ENCODE measurements at places on chromosomes 1 and 21.

GRCh38 chr1:156164125-156164831, 10.9 kb downstream of the SEMA4A start:
- DNase-seq: no peak

GRCh38 chr1:41957568-41957967, 38.8 kb upstream of the HIVEP3 start:
- DNase-seq: no peak

DNA sequence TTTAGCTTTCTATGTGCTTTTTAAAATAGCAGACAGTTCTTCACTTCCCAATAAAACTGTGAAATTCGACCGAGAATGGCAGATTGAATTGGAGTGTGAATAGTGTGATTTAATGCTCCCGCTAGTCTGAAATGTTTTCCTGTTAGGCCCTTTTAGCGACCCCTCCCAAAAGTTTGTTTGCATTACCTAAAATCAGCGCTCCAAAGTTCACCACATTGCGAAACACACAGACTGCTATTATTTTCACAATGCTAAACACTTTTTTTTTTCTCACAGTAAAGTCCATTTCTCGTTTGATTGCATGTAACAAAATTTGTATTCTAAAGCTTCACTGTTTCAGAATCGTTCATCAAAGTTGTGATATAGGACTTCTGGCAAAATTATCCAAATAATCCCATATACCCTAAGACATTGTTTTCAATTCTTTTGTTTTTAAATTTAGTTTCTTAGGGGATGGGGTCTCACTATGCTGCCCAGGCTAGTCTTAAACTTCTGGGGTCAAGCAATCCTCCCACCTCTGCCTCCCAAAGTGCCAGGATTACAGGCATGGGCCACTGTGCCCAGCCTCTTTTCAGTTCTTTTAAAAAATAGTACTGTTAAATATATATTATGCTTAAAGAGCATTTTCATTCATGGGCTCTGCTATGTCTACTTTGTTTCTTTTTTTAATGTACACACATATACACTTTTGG, 76.5 kb upstream of the USH2A start:
- no peak for DNase-seq

- DNase-seq: no peak
Observed at GRCh38 chr1:91750398-91750996, 135.5 kb downstream of the TGFBR3 start.

Measured in central memory CD4-positive, alpha-beta T cell (primary cell).